ENCODE measurements at places on chromosomes 5 and 9.
A peak's percentile ranks its signal among the peaks of the same experiment; 100 is the strongest.

DNA sequence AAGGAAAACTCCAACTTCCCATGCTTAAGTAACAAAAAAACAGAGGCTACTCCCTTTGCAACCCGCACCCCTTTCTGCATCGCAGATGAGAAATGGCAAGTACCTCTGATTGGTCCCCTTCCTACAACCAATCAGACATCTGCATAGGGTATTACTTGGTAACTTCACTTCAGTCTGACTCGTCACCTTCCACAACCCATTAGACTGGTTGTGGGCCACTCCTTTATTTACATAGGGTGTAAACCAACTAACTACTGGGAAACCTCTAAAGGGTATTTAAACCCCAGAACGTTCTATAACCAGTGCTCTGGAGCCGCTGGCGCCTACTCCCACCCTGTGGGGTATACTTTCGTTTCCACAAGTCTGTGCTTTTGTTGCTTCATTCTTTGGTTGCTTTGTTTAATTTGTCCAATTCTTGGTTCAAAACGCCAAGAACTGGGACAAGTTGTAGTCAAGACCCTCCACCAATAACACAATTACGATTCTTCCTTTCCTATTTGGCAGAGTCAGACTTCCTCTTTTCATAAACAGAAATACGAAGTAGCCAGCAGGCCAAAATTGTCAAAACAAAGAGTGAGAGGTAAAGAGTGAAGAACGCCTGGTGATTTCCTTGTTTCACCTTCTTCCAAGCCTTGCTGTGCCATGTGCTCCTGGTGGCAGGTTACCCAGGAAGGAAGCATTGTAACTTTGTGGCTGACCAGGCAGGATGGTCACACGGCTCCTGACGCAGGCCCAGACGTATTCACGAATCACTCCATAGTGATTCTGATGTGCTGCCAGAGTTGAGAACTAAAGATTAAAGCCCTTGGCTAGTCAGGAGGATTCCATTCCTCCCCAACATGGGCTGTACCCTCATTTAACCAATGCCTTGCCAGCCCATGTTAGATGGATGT, 477.4 kb downstream of the ARHGEF28 start:
- no peak for DNase-seq

GRCh38 chr9:137460363-137461315, 1.5 kb upstream of the NSMF start:
- no peak for DNase-seq

DNA sequence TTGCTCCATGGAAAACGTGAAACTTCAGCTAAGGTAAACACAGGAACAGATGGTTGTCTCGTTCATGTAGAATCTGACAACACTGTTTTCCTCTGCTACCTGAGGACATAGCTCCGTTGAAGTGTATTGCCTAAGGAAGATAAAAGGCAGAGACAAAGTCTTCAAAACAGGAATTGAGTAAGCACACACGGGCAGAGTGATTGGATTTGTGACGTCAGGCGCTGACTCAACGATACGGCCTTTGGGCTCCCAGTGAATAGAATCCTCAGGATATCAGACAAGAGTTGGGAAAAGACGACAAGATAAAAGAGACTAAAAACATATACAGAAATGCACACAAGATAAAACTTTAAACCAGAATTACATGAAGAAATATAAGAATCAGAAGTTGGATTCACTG, 787.1 kb upstream of the CTNND2 start:
- DNase-seq: no peak

GRCh38 chr5:139925650-139926640, 117.2 kb downstream of the NRG2 start:
- DNase-seq: peak; percentile 42

- DNase-seq: no peak
Observed at GRCh38 chr9:129306318-129306973, 128.4 kb upstream of the IER5L start.

GRCh38 chr5:58240322-58240721, 219.6 kb downstream of the PLK2 start:
- DNase-seq: no peak

- peak; percentile 19 for DNase-seq
Observed at GRCh38 chr5:141186897-141187512, at the start of gene PCDHB9. Gene PCDHB9, plus strand, starts transcription at chr5:141187161. Its CDS starts 158 bp downstream, at chr5:141187319.

GRCh38 chr9:125649826-125650225, 57.2 kb downstream of the MAPKAP1 start:
- no peak for DNase-seq

GRCh38 chr5:173668910-173669309, 52.5 kb upstream of the BOD1 start:
- DNase-seq: no peak

- no peak for DNase-seq
Observed at GRCh38 chr5:142677198-142677597, 8.7 kb downstream of the FGF1 start.

- no peak for DNase-seq
Observed at GRCh38 chr5:30121043-30121442, 1072.4 kb upstream of the CDH6 start.

GRCh38 chr9:95007226-95007869, 280.8 kb downstream of the AOPEP start:
- no peak for DNase-seq

DNA sequence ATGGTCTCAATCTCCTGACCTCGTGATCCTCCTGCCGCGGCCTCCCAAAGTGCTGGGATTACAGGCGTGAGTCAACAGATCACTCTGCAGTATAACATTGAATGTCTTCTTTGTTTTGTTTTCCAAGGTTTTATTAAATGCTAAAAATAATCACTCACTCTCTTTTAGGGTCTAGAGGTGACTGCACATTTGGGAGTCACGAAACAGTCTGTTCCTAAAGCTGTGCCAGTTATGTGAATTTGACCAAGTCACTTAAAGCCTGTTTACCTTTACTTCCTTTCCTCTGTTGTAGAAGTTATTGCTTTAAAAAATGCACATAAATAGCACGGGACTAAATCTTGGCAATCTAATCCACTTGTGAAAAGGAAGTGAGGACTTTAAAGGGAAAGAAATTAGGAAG, 304.9 kb upstream of the PTGER4 start:
- no peak for DNase-seq

DNA sequence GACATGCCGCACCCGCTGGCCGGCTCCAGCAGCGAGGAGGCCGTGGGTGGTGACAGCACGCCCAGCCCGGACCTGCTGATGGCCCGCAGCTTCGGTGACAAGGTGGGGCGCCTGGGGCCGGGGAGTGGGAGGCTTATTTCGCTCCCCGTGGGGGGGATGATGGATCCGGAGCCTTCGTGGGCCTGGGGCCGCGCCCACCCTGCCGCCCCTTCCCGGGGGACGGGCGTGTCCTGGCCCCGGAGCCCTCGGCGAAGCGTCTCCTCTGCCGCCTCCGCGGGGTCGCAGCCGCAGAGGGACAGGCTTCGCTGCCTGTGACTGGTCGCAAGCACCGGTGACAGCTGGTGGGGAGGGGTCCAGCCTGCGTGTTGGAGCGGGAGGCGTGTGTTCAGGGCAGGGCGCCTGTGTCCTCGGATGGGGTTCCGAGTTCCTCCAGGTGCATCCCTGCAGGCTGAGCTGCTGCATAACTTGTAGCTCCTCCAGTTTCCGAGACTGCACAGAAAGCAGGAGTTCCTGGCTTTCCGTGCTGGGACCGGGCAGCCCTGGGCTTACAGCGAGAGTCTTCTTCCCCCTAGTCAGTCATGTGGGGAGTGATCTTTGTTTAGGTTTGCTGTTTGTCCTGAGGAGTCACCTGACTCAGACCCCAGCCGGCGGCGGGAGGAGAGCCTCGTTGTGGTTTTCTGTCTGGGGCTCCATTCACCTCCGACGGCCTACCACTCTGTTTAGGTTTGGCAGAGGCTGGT, 666 bp downstream of the SNX30 start:
- peak; percentile 43 for DNase-seq

GRCh38 chr9:91246846-91247245, 114.9 kb downstream of the AUH start:
- no peak for DNase-seq

- no peak for DNase-seq
Observed at GRCh38 chr5:127136908-127137307, 63.6 kb upstream of the C5orf63 start.

GRCh38 chr5:126143622-126144021, 279.6 kb upstream of the GRAMD2B start:
- no peak for DNase-seq

- no peak for DNase-seq
Observed at GRCh38 chr5:117590944-117591343, 1016.3 kb upstream of the SEMA6A start.

- no peak for DNase-seq
Observed at GRCh38 chr5:76528547-76529331, 94.5 kb downstream of the F2RL2 start.

GRCh38 chr5:133508331-133508730, 104.0 kb downstream of the FSTL4 start:
- no peak for DNase-seq

Data from CD4-positive, alpha-beta T cell treated with Interleukin-4 for 4 hours (primary cell).